Glutamatergic neuron (in vitro differentiated cells): ENCODE measurements at places on chromosomes 2 and 18.

GRCh38 chr18:55833543-55833942 is 245.6 kb upstream of the TCF4 start:
- no peak for DNase-seq

DNA sequence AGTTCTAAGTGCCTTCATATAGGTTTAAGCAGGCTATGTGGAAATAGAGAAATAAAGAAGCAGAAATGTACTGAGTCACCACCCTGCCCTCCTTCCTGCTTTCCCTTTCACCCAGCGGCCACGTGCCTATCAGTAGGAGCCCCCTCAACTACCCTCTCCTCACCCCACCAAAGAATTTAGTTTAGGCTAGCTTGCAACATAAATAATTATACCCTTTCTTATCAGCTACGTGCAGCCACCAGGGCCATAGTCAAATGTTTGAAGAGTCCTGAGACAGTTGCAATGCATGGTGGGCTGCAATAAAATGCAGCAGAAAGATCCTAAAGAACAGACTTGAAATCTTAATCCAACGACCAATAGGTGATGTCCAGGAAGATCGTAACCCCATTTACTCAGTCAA is 101.2 kb downstream of the RTP5 start:
- DNase-seq, result no peak

DNA sequence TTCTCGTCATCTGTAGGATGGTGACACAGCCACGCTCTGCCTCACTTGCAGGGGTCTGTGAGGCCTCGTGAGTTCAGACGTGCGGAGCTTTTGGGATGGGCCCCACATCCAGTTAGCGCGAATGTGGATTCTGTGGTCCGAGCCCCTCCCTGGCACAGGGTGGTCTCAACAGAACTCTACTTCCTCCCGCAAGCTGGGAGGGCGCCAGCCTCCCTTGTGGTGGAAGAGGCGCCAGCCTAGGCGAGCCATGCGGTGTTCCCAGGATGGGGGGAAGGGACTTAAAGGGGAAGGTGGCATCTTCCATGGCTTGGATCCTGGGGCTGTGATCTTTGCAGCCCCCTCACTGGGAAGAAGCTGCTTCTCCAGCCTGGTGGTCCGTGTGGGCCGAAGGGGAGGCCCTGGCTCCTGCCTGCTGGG is 1.4 kb downstream of the SNORC start:
- no peak for DNase-seq

DNA sequence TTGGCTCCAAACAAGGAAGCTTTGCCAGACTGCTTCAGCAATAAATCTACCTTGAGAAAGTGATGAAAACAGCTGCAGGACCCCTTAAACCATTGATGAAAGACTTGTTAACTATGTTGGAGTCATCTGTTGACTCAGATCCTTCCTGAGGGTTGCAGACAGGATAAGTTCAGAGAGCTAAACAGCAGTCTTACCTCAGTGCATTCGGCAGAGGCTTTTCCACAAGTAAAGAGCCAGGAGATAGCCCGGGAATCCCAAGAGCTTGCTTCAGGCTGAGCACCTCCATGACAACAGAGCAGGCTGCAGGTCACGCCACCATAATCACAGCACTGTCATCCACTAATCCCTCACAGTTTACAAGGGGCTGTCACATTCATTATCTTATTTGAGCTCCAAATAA is 23.7 kb downstream of the KIAA2012 start:
- no peak for DNase-seq

DNA sequence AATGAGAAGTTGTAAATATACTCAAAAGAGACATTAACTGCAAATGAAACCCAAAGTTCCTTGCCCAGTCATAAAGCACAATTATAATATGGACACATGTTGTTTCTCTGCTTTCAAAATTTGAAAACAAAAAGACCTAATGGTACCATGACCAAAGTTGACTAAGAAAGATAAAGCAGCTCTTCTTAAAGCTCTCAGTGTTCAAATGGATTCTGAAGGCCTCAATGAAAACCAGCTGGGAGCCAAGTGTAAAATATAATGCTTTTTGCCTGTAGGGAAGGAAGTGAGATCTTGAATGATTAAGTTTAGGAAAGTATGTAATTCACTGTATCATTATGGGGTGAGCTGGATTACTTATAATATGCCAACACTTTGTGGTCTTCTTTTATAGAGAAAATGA is 178.6 kb downstream of the SATB2 start:
- DNase-seq, result no peak

DNA sequence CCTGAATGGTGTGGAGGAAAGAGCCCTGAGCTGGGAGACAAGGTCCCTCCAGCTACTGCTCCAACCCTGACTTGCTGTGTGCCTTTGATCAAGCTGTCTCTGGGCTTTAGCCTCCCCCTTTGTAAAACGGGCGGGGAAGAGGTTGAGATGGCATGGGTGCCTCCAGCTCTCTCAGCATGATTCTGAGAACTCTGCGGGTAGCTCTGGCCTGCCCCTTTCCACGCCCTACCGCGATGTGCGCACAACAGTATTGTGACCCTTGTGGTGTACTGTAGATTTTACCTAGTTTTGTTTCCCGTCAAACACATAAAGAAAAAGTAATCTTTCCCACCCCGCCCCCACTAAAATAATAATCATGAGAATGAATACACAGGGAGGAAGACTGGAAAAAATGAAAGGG is 5.3 kb downstream of the CD8A start:
- DNase-seq, result no peak

DNA sequence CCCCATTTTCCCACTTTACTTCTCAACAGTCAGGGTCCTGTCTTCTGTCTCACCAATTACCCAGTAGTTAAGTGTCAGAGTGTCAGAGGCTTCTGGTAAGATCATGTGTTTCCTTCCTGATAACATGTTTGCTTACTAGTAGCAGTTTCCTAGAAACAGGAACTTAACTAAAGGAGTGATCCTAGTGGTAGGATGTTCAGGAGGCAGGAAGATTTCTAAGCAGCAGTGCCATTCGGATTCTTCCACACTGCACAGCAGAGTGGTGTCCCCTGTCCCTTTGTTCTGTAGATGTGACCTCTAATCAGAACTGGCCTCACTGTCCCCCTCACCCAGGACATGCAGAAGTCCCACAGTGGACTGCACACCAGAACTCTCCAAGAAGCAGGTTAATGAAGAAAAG is 221.8 kb upstream of the OSR1 start:
- no peak for DNase-seq

- no peak for DNase-seq
These were observed 356.2 kb upstream of the SPRED2 start for GRCh38 chr2:65788556-65788955.

DNA sequence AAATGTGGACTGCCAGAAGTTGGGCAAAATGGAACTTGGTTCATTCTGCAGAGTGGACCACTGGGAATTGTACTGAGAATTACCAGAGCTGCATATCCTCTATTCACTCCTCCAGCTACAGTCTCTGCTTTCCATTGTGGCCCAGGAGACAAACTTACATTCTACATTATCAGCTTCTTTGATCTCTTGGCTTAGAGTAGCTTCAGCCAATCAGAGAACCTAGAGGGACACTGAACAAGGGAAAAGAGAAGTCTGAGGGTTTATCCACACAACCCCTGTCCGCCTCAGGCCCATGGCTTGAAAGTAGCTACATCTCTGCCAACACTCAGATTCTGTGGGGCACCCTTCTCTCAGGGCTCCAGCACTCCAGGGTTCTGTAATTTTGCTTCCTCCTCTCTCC is 251.1 kb downstream of the TRIB2 start:
- DNase-seq, result no peak

DNA sequence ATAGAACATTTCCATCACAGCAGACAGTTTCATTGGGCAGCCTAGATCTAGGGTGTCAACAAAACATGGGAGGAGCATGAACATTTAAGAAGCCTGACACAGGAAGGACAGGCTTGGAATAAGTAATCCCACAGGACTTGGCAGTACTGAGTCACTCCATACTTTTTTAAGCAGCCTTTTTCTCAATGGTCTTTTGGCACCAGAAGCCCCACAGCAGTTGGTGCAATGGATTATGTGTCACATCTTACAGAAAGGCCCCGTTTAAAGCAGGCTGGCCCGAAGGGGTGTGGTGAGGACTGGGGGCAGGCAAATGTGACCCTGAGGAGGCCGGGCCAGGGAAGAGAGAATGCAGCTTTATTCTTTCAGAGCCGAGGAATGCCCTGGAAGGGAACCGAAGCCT is 26.6 kb downstream of the SPTBN1 start:
- DNase-seq, result no peak

DNA sequence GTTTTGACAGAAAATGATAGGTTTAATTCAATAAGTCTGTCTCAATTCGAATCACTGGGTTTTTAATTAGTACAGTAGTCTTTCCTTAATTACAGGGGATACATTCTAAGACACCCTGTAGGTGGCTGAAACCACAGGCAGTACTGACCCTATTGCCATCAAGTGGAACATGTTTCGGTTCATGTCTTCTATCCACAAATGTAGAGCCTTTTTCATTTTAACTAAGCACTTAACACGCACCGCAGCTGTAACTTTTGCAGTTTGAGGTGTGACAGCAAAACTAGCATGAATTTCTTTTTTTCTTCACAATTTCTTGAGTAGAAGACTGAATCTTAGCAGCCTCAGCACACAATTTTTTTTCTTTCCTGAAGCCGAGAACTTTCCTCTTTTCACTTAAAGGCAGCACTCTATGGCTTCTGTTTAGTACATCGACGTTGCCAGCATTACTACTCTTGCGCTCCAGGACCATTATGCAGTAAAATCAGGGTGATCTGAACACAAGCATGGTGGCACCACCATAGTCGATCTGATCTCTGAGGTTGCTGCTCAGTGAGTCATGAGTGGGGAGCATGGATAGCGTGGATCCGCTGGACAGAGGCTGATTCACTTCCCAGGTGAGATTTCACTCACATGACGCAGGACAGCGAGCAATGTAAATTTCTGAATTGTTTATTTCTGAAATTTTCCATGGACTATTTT is 805.1 kb downstream of the RNF144A start:
- DNase-seq, result no peak

DNA sequence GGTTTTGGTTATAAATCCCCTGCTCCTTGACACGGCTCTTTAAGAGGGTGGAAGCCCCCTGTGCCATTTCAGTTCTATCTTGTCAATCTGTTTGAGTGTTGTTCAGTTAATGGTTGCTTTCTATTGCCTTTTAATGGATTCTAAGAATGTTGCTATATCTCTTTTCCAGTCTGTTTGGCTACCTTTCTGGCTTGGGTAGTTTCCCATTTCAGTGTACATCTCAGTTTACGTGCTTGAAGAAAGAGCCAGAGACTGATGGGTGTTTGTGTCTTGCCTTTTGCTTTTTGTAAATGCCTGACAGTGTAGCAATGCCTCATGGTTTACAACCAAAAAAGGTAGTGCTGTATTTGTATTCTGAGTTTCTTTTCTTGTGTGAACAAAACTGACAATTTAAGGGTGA is 45.3 kb downstream of the SPATS2L start:
- DNase-seq, result no peak

DNA sequence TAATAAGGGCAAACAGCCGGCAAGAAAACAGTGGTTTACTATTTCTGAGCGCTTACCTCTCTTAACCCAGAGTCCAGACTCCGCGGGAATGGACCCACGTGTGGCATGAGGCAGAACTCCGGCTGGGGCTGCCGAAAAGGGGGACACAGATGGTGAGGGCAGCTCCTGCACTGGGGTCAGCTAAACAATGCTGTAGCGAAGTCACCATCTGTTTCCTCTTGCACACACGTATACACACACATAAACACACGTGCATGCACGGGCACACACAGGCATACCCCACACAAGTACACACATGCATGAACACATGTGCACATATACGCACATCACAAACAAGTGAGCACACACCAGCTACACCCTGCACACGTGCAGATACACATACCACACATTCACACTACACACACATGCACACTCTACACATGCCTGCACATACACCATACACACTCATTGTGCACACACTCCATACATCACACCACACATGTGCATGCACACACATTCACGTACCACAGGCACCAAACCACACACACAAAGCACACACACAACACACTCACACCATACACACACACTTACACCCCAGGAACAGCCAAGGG is 105.9 kb upstream of the ID2 start:
- no peak for DNase-seq

GRCh38 chr18:77077941-77078689 is 54.5 kb downstream of the MBP start:
- no peak for DNase-seq

DNA sequence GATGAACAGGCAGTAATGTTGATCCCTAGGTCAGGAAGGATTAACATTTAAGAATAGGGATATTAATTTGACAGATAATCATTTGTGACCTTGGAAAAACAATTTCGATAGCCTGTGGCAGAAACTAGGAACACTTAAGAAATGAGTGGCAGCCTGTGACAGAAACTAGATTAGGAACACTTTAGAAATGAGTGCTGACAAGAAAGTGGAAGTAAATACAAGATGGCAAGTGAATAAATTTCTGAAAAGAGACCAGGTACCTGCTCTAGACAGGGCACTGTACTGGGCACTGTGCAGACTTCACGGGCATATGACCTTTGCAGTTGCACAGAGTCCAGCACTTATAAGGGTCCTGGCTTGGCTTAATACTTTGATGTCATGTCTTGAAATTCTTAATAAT is 5.5 kb upstream of the HNRNPA3 start:
- DNase-seq, result no peak

DNA sequence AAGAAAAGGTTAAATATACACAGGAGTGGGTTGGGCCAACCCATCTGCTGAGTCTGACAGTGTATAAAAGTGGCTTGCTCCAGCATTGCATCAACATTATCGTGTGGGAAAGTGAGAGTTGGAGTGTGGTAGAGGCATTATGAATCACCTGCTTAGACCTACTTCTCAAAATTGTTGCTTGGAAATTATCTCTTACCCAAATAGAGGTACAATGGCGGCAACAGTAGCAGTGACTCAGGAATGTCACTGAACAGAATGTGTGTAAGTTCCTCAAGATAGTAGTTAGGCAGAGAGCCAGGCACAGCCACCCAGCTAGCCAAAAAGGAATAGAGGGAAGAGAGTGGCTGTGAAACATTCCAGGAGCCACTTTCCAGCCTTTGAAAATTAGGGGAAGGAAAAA is 616.0 kb downstream of the NUP35 start:
- DNase-seq, result no peak

GRCh38 chr2:73979021-73979420 is 5.7 kb upstream of the TET3 start:
- no peak for DNase-seq

- no peak for DNase-seq
These were observed 179.2 kb downstream of the TTC32 start for GRCh38 chr2:19722531-19722971.

DNA sequence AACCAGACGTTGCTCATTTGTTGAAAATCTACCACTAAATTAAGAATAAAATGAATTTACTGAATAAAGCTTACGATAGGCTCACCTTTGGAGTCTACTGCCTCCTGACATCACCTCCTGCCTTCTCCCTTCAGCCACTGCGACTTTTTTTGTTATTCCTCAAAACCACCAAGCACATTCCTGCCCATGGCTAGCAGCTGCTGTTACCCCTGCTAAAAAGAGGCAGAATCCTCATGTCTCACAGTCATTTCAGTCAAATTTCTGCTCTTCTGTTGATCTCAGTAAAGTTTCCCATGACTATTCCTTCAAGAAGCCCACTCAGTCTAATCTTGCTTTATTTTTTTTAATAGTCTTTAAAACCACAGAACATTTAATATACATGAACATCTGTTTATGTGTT is 40.8 kb upstream of the ANKRD62 start:
- no peak for DNase-seq

GRCh38 chr2:41881249-41881648 is 166.6 kb upstream of the PKDCC start:
- DNase-seq, result no peak
